ENCODE measurements at places on chromosomes 5 and 9. TPM values are rescaled to one million over a fixed set of nuclear protein-coding genes. Genes with fewer than 3 reads are reported as not detected.

GRCh38 chr9:134293611-134294152 lies 32.6 kb upstream of the RXRA start:
- DNase-seq: no peak

HRH2 gene
- total RNA-seq: 10.6 TPM

DNA sequence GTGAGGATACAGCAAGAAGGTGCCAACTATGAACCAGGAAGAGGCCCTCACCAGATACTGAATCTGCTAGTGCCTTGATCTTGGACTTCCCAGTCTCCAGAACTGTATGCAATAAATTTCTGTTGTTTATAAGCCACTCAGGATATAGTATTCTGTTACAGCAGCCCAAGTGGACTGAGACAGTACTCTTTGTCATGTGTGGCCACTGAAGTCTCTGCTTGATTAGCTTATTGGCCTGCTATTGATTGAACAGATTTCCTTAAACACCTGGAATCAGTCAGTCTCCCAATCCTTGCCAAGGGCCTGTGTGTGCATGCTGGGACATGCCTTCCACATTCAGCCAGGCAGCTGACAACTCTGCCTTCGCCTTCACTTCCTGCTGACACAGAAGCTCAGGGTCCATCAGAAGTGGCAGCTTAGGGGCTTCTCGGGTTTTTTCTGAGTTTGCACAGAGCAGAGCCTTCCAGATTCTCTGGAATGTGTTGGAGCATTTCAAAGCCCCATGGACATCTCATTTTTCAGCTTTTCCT lies 13.7 kb upstream of the ROR2 start:
- DNase-seq: no peak

DNA sequence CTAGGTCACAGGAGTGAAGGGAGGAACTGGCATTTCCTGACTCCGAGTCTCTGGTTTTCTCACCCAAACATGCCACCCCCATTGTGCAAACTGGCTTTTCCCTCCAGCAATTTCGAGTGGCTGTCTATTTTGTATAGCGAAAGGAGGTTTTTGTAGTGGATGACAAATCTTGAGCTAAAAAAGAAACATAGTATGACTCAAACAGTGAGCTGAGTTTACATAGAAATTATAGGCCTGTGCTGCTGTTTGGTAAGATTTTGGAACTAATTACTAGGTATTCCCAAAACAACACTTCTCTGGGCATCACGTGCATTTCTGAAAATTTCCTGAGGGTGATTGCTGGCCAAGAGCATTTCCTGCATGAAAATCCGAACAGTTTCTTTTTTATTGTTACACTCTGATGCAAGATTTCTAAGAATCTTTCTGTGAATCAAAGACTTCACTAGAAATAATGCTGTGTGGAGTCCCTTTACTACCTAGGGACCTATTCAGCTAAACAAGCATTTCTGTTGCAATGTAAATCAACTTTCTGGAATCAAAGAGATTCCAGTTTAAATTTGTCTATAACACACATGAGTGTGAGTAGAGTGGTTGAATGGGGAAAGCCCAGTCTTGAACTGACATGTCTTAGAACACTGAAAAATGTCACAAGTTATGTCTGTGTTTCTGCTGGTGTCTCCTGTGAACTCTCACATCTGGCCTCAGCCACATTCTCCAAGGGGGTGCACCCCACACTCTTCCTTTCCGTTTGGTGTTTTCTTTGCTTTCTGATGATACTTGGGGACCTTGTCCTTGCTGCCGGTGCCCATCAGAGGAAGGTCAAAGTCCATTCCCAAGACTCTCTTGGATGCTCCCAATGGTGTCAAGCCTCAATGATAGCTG lies 33.3 kb upstream of the DAPK1 start:
- no peak for DNase-seq

DNA sequence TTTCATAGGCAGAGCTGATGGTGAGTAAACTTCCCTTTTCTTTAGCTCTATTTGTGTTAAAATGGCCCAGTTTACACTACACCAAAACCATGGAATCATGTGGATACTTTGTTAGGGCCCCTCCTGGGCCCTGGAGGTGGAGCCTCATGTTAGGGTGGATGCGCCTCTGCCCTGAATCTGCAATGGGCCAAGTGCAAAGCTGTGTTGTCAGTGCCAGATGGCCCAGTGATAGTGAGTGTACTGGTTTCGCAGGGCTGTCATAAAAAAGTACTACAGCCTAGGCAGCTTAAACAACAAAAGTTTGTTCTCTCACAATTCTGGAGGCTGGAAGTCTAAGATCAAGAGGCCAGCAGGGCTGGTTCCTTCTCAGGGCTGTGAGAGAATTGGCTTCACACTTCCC lies 64.8 kb downstream of the HSPA4 start:
- no peak for DNase-seq

- DNase-seq: no peak
These were observed 36.3 kb upstream of the TMEM250 start for GRCh38 chr9:136154943-136155342.

F12 gene
- 4.2 TPM for total RNA-seq

BTNL9 gene
- total RNA-seq: 11.9 TPM

CXCL14 gene
- total RNA-seq: 104 TPM

- no peak for DNase-seq
These were observed 10.9 kb downstream of the SLC36A1 start for GRCh38 chr5:151458314-151458713.

GRCh38 chr9:83047839-83048775 lies 14.8 kb downstream of the RASEF start:
- no peak for DNase-seq

GRCh38 chr5:117713585-117714198 lies 1139.1 kb upstream of the SEMA6A start:
- DNase-seq: no peak

GRCh38 chr5:150642991-150643710 lies 2.7 kb downstream of the SYNPO start:
- no peak for DNase-seq

DNA sequence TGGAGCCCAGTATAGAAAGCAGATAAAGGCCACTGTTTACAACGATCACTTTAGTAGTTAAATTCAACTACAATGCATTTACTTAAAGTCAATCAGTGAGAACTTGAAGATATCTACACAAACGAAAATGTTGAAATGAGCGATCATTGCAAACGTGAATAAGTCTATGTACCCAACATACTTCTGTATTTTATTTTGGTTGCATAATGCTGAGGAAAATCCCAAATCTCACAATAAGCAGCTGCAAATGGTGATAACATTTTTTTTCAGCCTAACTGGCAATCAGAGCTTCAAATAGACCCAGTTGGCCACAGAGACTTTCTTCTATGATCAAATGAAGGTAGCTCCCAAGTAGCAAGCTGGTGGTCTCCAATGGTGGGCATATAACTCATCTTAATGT lies 32.1 kb downstream of the PDGFRB start:
- DNase-seq: no peak

CDKN2B gene
- 1.8 TPM for total RNA-seq

DNA sequence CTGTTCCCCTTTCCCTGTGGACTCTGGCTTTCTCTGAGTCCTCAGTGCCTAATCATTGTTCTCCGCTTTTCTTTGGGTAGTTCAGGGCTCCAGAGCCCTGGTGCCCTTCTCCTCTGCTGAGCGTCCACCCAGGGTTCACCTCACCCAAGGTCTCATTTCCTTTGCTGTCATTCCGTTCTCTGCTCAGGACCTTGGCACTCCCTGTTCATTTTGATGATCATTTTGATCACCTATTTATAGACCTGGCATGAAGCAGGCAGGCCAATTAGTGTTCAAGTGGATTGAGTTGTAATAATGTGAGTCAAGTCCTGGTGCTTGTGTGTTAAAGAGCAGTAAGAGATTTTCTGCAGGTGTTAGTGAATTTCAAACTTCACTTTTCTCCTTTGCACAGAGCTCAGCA lies 3.6 kb downstream of the TRIO start:
- no peak for DNase-seq

- DNase-seq: no peak
These were observed 105.6 kb upstream of the TXNDC8 start for GRCh38 chr9:110443146-110443865.

GRCh38 chr9:92564982-92565381 lies 29.2 kb upstream of the ECM2 start:
- no peak for DNase-seq

DNA sequence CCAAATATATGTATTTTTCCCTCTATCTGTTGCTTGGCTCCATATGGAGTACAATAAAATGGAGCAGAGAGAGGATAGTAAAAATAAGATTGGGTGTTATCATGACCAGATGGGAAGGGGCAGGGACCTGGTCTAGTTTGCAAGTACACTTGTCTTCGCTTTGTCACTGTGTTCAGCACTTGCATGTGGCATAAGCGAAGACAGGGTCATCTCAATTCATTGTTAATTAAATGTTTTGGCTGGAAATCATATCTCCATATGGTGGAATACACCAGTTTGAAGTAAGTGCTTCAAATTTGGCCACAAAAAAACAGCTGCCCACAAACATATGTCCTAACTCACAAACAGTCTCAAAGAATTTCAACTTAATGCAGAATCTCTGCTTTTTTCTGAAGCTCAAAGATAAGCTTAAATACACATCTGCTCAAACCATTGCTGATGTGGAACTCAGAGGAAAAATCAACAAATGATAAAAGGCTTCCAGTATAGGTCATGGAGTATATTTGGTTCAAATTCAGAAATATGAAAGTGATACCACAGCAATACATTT lies 865.4 kb downstream of the TLE4 start:
- no peak for DNase-seq

DNA sequence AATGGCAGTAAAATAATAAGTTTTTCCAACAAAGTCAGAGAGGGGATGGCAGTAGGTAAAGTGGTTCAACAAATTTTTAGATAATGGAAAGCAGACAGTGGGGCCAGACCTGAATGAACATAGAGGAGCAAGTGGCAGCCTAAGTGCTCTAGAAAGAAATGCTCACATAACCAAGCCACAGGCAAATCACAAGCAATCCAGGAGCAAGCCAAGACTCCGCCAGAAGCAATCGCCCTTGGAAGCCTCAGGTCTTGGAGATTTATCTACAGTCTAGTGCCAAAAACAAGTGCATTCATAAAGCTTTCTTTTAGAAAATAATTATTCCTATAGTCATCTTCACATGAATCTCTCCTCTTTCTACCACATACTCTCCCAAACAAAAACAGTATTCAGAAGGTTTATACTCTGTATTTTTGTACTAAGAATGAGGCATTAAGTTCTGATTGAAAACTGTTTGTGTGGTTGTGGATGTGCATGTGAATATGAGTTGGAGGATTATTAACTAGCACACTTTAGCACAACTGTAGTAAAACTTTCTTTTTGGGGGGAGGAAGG lies 375.5 kb downstream of the CDH9 start:
- no peak for DNase-seq

DNA sequence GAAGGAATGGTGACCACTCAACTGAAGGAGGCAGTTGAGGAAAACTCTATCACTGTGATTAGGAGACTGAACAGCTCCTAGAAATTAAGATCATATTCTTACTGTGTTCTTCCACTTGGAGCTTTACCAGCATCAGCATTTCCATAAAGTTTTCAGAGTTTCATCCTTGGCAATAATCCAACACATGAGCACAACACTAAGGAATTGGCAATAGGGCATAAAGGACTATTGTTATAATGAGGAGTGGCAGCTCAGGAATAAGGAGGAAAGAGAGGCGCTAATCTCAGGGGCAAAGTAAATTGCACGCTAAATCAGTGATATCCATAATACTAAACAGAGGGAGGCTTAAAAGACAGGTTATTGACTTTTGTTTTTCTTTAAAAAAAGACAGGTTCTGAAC lies 338.9 kb downstream of the EFNA5 start:
- DNase-seq: no peak

GRCh38 chr9:5455181-5455580 lies 4.8 kb downstream of the CD274 start:
- no peak for DNase-seq

SPATA9 gene
- 1.0 TPM for total RNA-seq

- DNase-seq: no peak
These were observed 118.8 kb downstream of the GALNT10 start for GRCh38 chr5:154309371-154309745.

Measured in kidney (tissue), 22 donors.